ENCODE measurements at places on chromosomes 2 and 18.
A peak's percentile ranks its signal among the peaks of the same experiment; 100 is the strongest.

DNA sequence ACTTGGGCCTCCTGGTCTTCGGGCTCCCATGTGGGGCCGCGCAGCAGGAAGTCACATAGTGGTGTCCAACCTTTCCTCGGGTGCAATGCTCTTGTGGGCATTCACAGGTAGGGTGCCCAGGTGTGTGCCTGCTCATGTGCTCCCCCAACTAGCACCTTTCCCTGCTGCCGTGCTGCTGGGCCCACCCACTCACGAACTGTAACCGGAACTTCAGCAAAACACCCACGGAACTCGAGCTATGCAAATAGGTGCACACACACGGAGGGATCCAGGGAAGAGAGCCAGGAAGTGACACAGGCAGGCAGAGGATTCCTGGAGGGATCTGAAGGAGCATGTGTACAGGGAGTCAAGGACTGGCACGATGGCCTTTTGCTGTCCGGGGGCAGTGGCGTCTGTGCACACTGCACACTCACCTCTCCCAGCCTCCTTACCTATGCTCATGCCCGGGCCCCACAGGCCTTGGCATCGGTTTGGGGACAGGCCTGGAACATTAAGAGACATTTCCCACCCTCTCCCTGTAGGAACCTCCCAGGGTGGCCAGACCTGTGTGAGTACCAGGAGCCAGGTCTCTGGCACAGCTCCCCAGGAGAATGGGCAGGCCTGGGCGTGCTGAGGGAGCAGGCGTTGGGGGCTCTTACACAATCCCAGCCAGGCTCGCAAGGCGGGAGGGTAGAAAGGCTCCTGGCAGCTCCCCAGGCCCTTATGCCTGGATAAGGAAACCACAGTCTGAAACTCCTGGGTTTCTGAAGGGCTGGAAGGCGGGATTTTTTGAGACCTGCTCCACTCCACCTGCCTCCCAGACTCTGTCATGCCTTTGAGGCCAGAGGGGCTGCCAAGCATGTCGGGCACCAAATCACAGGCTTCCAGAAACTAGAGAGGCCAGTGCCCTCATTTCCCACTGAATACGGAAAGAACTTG lies 6.6 kb upstream of the PTMA start:
- DNase-seq = no peak

GRCh38 chr2:119015845-119016244 lies 73.9 kb downstream of the MARCO start:
- no peak for DNase-seq

DNA sequence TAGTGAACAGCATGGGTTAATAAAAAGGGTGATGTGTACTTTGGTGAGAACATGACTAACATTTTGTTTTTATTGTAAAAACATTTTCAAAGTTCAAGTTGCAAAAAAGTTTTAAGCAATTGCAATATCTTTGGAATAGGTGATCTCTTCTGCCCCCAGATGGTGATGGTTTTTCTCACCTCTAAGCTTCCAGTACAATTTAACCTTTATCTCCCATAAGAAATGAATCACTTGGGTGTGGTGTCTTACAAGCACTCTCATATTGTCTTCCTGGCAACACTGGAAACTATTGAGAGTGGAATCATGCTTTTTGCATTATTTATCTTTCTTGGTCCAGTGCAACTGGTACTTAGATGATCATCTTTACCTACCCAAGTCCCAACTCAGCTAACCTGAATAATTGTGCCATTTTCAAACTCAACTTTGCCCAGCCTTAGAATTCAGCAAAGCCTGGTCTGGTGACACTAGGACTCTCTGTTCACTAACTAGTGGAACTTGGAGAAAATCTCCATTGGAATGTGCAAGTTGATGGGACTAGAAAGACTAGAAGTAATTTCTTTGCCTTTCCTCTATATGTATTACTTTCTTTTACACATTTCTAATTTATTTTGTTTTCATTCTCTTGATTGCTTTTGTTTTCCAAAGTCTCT lies 964.7 kb upstream of the ZEB2 start:
- no peak for DNase-seq

GRCh38 chr2:40380041-40380440 lies 71.8 kb downstream of the SLC8A1 start:
- no peak for DNase-seq

- DNase-seq = no peak
Measured at GRCh38 chr2:124678043-124678442, 653.0 kb downstream of the CNTNAP5 start.

DNA sequence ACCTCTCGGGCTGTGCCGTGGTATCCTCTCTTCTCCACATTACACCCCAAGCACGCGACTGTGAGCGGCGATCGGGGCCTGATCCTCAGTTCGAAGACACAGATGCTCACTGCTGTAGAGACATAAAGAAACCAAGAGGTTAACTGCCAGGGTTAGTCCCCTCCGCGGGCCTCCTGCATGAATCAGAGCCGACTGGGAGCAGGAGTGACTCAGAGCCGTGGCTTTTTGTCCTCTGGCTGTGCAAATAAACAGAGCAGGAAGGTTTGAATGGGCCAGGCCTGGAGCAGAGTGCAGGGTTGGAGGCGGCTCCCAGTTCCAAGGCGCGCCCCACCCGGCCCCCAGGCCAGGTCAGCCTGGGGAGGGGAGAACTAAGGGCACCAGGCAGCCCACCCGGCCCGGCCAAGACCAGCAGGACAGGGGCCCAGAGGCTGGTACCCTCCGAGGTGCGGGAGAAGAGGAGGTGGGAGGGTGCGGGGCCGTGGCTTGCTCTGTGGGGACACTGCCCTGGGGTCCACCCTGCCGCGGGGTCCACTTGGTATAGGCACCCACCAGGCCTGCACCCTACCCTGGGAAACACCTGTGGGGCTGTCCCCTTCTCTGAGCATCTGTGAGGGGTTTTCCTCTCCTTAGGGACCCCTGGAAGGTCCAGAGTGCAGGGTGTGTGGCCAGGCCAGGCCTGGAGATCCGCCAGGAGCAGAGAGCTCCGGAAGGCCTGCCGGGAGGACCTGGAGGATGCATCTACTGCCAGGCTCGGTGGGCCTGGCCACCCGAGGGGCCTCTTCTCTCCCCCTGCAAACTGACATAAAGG lies 16.5 kb downstream of the TWIST2 start:
- no peak for DNase-seq

DNA sequence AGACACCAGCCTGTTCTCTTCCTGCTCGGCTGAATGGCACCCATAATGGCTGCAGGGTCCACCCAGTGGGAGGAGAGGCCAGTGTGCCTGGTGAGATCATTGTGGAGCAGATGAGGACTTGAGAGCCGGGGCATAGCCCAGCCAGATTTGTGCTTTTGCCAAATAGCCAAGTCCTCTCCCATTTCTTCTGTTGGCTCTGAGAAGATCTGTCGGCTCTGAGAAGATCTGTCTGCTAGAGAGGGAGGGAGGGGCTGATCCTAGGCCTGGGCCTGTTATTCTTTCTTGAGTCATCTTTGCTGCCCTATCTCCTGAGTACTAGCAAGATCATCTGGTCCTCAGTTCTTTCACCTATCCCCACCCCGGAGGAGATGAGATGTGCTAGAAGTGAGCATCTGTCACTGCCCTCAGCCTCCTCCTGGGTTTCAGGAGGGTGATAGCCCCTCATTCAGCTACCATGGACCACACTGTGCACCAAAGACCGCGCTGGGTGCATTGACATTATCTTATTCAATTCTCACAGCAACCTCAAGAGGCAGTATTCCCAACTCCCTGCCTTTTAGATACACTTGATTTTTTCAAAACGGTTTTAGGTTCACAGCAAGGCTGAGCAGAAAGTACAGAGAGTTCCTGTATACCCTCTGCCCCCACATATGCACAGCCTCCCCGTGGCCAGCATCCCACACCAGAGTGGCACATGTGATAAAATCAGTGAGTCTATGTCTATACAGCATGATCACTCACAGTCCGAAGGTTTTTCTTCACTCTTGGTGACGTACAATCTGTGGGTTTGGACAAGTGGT lies 98.6 kb downstream of the CAPN13 start:
- DNase-seq = no peak

- no peak for DNase-seq
Measured at GRCh38 chr18:46338766-46339165, 234.6 kb downstream of the HAUS1 start.

DNA sequence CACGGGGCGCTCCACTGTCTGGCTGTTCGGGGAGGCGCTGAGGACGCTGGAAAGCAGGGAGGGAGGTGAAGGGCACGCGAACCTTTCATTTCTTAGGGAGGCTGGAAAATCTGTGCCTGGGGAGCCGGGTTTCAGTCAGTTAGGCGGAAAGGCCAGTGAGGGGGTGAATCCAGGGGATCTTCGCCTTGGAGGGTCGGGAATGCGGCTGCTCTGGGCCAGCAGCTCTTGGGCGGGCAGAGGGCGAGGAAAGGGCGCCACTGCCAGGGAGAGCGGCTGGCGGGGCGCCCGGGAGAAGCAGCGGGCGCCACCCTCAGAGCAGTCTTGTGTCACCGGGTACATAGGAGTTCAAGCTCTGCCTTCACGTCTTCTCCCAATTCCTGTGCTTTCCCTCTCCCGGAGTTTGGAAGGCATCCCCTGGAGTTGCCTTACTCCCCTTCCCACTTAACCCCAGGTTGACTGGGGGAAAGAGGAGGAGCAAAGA lies 1.4 kb downstream of the CCDC85A start:
- no peak for DNase-seq

DNA sequence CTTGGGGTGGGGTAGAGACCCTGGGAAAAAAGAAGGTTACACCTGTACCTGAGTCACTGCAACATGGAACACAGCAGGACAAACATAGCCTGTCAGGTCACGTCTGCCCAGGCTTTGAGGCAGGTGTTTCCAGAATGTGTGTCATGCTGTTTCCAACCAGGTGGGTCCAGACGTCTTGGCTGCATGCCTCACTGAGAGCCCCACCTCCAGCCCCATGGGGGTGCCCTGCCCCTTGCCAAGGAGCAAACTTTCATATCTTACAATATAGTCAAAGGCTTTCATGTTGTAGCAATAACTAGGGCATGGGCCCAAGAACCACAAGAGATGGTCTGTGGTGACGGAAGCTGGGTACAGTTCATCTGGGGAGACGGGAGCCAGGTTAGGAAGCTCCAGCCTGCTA lies 499.7 kb downstream of the BCL11A start:
- DNase-seq = no peak

- DNase-seq = no peak
Measured at GRCh38 chr2:8680822-8681760, 765 bp upstream of the ID2 start.

DNA sequence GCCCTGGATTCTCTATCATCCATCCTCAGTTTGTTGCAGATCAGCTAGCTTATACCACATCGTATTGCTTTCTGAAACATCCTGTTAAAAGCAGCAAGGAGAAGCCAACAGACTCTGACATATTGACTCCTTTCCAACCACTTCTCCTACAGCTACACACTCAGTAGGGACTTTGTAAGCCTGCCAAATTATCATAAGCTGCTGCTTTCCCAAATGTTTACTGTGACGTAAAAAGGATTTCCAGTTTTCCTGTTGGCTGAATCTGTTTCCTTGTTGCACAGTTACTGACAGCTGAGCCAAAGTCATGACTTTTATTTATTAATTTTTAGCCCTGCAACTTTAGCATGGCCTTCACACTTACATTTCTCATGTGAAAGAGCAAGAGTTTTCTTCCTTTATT lies 294.3 kb downstream of the KCNJ3 start:
- DNase-seq = no peak

DNA sequence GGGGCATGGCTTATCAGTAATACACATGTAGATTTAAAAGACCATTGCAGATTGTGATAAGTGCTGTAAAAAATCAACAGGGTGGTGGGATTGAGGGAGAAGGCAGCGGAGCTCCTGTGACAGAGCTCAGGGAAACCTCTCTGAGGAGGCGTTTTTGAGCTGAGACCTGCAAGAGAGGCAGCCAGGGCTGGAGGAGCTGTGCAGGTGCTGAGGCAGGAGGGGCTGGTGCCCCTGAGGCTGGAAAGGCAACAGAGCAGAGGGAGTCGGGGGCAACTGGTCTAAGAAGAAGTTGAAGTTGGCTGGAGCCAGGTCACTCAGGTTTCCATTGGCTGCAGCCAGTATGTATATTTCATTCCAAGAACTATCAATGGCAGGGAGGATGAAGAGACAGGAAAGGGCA lies 47.6 kb downstream of the KLHL29 start:
- no peak for DNase-seq

GRCh38 chr18:72762515-72763122 lies 105.2 kb downstream of the NETO1 start:
- peak; percentile 2 for DNase-seq

- DNase-seq = no peak
Measured at GRCh38 chr2:157792335-157793052, 83.6 kb downstream of the ACVR1 start.

DNA sequence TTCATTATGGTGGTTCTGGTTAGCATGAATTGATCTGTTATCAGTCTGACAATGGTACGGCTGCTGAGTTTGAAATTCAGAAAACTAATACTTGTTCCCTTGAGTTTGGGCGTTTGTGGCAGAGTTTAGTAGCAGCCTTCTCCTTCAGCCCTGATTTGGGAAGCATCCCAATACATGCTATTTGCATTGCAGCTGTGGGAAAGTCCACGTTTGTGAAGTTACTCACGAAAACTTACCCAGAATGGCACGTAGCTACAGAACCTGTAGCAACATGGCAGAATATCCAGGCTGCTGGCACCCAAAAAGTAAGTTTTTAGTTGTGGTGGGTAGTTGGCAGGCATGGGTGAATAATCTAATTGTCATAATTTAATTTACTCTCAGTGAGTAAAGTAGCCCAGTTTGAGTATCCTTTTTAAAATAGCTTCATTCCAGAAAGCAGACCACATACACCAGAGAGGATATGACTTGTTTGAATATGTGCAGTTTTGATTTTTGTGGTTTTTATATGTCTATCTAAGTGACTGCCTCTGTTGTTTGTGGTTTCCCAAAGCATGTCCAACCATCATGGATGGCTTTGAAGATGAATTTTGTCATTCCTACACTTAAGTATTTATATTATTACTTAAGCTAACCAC lies 12.2 kb downstream of the DGUOK start:
- no peak for DNase-seq

- no peak for DNase-seq
Measured at GRCh38 chr2:174615871-174616436, 18.4 kb upstream of the WIPF1 start.

DNA sequence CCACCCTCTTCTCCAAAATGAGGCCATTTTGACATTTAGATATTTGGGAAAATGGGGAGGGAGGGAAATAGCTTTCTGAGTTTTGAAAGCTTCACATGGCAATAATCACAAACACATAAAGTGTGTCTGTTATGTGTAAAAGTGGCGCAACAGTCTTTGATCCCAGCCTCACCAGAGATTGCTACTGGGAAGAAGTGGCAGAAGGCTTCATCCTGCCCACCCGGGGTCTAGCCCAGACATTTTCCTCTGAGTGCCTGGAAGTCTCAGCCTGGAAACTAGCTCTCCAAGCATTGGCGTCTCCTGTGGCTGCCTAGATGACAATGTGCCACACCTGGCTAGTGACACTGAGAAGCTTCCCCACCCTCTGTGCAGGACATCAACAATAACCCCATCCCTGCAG lies 1.7 kb upstream of the LBH start:
- DNase-seq = no peak

GRCh38 chr2:236177604-236177966 lies 9.4 kb upstream of the GBX2 start:
- DNase-seq = no peak

GRCh38 chr18:36817039-36817438 lies 11.8 kb downstream of the TPGS2 start:
- no peak for DNase-seq

GRCh38 chr18:28109781-28110560 lies 67.0 kb downstream of the CDH2 start:
- DNase-seq = no peak

All from GM18507 (cell line).